ENCODE measurements at places on chromosomes 2 and 18.

- DNase-seq, result no peak
Observed at GRCh38 chr2:171432206-171432968, 1.4 kb downstream of the METTL8 start.

GRCh38 chr2:158994920-158995676 is 26.7 kb downstream of the TANC1 start:
- no peak for DNase-seq

GRCh38 chr2:45610281-45611019 is 617 bp downstream of the SRBD1 start:
- peak; percentile 6 for DNase-seq

DNA sequence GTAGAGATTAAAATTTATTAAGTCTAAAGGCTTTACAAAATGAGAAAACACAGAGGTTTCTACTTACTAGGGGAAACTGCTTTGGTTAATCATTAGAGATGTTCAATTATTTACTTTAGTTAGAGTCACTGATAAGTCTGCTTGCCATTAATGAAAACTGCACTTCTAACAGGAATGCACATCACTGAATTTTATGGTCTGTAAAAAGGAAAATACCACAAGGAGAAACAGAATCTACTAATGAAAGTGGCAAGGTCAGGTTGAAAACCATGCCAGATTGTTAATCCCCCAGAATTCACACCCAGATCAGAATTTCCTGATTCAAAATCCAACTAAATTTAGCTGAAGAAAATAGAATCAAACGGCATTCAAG is 90.5 kb upstream of the GRB14 start:
- no peak for DNase-seq

GRCh38 chr2:100865816-100866460 is 46.0 kb downstream of the NPAS2 start:
- DNase-seq, result no peak

DNA sequence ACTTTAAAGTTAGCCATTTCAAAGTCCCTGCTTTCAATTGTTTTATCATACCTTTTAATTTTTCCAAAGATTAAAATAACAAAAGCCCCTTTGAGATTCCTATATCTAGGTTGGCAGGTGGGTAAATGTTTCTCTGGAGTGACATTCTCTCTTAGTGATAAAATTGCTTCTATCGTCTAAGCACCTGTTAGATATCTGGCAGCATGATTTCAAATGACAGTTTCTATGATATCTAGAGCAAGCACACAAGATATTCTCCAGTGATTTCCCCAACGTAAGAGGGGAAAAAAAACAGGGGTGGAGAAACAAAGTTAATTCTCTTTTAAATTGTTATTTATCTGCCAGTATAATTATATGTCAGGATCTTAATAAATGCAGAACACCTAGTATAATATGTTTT is 610.2 kb downstream of the DSC3 start:
- DNase-seq, result no peak

GRCh38 chr2:239558661-239559060 is 157.8 kb upstream of the HDAC4 start:
- DNase-seq, result no peak

GRCh38 chr2:235894839-235895238 is 273.3 kb downstream of the GBX2 start:
- no peak for DNase-seq

GRCh38 chr18:48337053-48337452 is 72.1 kb downstream of the ZBTB7C start:
- no peak for DNase-seq

DNA sequence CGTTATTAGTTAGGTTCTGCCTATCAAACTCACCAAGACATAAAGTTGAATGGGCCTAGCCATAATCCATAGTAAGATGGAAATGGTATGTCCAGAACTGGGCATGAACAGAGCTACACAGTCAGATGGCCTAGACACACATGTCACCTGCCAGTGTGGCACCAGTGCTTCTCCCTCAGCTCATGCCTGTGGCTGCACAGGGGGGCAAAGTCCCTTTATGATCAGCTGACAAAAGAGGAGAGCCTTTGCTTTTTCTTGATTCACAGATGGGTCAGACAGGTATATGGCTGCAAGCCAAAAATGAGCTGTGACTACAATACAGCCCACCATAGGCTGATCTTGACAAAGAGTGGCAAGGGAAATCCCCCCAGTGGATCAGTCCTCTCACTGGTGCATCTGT is 28.3 kb upstream of the STARD7 start:
- no peak for DNase-seq

GRCh38 chr2:118058951-118059350 is 29.3 kb upstream of the INSIG2 start:
- DNase-seq, result no peak

GRCh38 chr2:28224648-28225472 is 167.8 kb upstream of the FOSL2 start:
- no peak for DNase-seq

- no peak for DNase-seq
Observed at GRCh38 chr2:3777966-3778365, 74.6 kb downstream of the DCDC2C start.

DNA sequence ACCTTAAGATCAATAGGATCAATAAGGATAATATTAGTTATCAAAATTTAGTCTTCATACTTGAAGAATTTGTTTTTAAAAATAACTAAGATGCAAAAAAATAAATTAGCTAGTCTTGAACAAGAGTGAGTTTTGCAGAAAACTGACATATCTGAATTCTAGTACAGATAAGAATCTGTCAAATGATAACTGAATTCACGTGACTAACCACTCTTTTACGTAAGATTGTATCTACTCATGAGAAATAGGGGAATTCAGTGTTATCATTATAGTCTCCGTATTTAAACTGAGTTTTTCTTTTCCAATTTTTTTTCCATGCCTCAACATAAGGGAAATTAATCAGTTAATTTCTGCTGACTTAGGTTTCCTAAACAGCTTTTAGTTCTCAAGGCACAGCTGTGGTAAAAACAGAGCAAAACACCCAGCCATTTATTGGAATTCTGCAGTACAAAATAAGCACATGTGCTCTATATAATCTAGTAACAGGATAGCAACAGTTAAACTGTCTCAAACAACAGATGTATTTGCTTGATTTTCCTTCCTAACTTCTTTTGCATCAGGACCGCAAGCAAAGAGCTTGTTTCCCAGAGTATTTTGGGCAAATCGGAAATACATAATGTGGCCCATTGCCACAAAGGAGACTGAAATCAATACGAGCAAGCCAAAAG is 19.1 kb downstream of the SLC40A1 start:
- no peak for DNase-seq

DNA sequence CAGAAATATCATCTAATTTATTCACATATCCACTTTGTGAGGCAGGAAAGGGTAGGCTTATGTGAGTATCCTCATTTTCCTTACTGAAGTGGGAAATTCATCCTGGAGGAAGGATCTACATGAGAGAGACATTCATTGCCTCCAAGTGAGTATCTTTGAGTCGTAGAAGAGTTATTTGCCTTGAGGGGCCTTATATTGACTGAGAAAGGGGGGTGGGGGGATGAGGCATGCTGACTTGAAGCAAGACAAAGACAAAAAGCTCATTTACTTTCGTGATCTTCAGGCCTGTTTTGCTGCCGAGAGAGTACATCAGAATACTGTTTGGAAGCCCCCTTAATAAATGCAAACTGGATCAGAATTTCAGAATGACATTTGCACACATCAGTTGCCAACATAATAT is 17.6 kb upstream of the NEDD4L start:
- no peak for DNase-seq

DNA sequence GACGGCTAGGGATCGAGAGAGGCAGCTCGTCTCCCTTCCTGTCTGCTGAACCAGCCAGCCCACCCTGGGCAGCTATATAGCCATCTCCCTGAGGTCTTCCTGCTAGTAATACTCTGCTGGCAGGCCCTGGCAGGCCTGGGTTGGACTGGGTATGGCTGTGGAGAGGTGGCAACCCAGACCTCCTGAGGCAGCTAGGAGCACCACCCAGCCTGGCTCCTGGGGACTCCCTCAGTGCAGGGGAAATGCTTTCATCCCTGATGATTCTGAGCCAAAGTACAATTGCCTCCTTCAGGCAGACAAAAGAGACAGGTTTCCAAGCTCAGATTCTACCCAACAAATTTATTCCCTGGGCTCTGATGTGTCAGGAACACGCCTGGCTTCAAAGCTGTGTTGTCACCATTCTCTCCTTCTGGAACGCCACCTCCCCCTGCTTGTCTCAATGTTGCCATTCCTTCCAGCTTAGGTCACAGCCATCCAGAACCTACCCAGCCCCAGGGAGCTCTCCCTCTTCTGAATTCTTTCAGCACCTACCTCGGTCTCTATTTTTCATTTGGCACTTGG is 4.7 kb upstream of the DNAJB2 start:
- no peak for DNase-seq

DNA sequence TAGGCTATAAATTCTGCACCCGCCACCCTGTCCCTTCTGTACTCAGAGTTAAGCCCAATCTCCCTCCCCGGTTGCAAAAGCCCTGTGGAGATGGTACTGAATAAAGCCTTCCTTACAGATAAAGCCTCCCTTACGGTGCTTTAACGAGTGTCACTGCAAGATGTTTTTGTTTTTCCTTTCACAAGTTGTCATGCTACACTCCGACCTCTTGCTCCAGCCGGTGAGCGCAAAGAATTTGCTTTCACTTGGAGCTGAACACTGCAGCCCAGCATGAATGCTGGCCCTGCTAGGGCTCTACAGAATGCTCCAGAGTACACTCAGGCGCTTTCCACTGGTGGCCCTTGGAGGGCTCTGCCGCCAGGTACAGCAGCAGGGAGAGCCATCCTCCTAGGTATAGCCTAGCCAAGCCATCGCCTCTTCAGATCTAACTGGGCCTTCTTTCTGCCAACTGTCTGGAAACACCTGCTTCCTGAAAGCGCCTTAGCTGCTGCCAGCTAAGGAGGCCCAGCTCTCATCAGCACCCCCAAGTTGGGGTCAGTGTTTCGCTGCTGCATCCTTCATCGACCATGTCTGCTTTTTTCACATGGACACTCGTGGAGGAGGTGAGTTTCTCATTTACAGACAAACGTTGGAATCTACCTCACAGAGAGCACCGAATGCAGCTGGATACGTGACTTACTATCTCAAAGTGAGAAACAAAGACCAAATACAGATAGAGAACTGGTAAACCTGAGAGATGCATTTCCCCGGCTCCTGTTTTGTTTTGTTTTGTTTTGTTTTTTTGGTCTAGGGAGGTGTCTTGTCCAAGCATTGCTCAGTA is 13.4 kb upstream of the CREG2 start:
- DNase-seq, result no peak

DNA sequence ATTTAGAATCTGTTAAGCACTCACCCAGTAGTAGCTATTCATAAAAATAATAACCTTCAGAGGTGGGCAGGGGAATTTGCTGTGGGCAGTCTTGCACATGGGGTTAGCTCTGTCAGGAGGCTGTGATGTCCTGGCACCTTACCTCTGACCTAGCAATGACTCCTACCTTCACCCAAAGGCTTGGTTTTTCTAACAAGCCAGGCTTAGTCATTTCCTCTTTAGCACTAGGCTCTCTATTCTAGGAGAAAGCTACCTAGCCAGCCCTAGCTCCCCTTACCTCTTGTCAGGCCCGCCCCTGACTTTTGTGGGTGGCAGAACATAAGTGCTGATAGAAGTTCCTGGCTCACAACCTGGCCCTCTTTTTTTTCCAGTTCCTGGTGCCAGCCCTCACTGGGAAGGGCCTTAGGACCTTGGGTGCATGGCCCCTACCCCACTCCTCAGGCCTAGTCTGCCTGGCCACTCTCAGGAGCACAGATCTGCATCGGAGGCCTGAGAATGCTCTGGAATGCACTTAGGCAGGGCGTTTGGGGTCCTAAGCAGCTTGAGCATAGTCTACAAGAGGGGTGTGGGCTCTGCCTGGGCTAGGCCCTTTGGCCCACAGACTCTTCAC is 17.7 kb downstream of the CPLX4 start:
- no peak for DNase-seq

GRCh38 chr2:241771286-241772062 is 5.1 kb upstream of the GAL3ST2 start:
- DNase-seq, result no peak

- no peak for DNase-seq
Observed at GRCh38 chr2:152067823-152068222, 31.0 kb downstream of the CACNB4 start.

DNA sequence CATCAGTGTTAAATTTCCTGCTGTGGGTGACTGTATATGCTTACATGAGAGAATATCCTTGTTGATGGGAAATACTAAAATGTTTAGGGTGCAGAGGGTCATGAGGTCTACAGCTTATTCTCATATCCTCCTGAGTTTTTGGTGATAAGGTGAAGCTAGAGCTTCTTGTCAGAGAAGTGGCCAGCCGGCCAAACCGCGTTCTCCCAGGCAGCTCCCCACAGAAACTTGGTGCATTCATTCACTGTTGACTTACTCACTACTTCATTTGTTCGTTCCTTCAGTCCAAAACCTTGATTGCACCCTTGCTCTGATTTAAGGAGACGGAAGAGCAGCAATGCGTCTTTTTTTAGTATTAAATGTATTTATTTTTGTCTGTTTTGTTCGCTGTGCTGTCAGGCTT is 8.7 kb downstream of the SNED1 start:
- no peak for DNase-seq

DNA sequence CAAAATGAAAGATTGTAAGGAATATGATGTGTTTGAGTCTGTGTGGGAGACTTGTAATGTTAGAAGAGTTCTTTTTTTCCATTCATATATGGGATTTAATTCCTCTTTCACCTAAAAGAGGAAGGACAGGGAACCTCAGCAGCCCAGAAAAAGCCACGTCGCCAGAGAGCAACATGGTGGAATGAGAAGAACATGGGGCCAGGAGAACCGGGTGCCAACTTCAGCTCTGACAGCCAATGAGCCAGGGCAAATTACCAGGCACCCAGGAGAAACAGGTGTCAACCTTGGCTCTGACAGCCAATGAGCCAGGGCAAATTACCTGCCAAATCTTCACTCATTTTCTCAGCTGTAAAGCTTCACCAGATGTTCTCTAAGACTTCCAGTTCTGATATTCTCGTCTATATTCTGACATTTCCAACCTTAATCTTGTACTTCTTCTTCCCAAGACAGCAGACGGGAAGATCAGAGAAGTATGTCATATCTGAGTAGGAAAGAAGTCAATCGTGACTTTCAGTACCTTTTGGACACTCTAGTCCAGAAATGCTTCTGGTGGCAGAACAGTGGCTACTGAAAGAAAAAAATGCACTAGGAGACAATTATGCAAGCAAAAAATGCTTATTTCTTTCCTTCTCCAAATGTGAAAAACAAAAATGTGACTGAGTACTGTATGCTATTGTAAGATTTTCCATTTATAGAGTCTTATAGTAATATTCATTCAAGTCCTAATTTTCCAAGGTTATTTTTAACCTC is 79.2 kb upstream of the COL5A2 start:
- no peak for DNase-seq

DNA sequence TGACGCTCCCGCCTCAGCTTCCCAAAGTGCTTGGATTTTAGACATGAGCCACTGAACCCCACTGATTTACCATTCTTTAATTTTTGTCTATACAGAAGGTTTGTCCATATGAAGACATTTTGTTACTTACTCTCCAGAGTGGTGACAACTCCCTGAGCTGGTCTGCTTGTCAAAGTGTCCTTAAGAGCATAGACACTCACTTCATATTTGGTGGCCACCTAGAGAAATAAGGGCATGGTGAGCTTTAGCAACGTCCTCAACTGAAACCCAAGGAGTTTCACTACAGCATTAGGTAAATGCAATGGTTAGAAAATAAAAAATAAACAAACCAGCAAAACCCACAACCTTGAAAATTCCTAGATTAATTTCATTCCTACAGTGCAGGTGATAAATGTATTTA is 57.8 kb downstream of the FN1 start:
- no peak for DNase-seq

All from stimulated activated CD4-positive, alpha-beta T cell treated with anti-CD3 and anti-CD28 coated beads, Interleukin-15, amount 100 ng/mL, for 1 hour (primary cell).